Gastrocnemius medialis (tissue), 4 donors: ENCODE measurements at places on chromosomes 2 and 18. TPM values are rescaled to one million over a fixed set of nuclear protein-coding genes. Genes with fewer than 3 reads are reported as not detected.

GRCh38 chr18:12659904-12660605 lies 2.1 kb upstream of the SPIRE1 start:
- H3K4me1 ChIP-seq: peaks cover 11% of the 10 kb centered on the region
- H3K36me3 ChIP-seq: no peaks in the 10 kb centered on the region
- H3K4me3 ChIP-seq: no peak overlapping the region
- no peak overlapping the region for H3K27ac ChIP-seq

DNA sequence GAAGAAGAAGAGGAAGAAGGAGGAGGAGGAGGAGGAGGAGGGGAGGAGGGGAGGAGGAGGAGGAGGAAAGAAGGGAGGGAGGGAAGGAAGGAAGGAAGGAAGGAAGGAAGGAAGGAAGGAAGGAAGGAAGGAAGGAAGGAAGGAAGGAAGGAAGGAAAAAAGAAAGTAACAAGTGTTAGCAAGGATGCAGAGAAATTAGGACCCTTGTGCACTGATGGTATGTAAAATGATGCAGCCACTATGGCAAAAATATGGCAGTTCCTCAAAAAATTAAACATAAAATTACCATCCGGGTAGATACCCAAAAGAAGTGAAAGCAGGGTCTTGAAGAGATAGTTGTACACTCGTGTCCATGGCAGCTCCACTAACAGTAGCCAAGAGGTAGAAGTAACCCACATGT lies 67.4 kb downstream of the DYM start:
- H3K27me3 ChIP-seq: no peaks in the 10 kb centered on the region
- DNase-seq: no peak
- no peak overlapping the region for H3K27ac ChIP-seq
- H3K4me3 ChIP-seq: no peak overlapping the region
- H3K4me1 ChIP-seq: no peaks in the 10 kb centered on the region

- H3K4me3 ChIP-seq: no peak overlapping the region
- H3K27me3 ChIP-seq: no peaks in the 10 kb centered on the region
- H3K36me3 ChIP-seq: no peaks in the 10 kb centered on the region
- H3K27ac ChIP-seq: no peak overlapping the region
- DNase-seq: no peak
Measured at GRCh38 chr2:207683438-207683837, 28.0 kb upstream of the CCNYL1 start.

DNA sequence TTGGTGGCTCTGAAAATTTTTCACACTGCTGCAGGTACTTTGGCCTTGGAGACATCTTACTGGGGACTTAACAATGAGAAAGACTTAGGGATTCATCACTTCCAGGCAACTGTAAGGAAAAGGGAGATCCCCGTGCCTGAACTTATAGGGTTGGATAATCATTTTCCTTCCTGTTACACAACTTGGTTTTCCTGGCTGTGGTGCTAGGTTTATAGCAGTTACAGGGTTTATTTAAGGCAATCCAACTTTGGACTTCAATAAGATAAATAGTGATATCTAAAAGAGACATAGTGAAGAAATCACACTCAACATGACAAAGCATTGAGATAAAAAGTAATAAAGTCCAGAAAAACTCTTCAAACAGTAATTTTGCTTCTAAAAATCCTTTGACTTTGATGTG lies 70.2 kb upstream of the RAPH1 start:
- H3K27me3 ChIP-seq: no peaks in the 10 kb centered on the region
- no peaks in the 10 kb centered on the region for H3K36me3 ChIP-seq
- no peak overlapping the region for H3K27ac ChIP-seq

DNA sequence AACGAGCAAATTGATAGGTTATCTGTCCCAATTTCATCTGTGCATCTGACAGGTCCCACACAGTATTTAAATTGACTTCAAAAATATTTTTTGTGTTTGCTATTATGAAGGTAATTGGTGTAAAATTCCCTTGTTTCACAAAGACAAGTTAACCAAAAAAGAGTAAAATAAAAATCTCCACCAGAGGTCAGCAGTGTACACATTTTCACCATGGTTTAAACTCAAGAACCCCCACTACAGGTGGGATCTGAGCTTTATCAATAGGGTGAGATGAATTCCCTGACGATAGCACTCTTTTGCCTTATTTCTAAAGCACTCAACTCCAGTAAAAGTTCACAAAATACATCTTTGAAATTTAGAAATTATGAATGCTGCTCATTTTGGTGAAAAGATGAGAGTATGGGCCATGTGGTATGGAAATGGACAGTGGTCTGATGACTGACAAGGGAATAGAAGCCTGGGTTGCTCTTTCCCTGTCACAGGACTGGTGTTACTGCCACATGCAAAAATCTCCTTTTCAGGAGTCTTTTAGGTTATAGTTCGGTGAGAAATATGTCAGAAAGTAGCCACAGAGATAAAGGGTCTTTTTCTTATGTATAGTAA lies 68.0 kb downstream of the SERPINB8 start:
- H3K4me3 ChIP-seq: no peak overlapping the region
- no peaks in the 10 kb centered on the region for H3K36me3 ChIP-seq
- H3K27me3 ChIP-seq: no peaks in the 10 kb centered on the region
- H3K4me1 ChIP-seq: no peaks in the 10 kb centered on the region
- no peak overlapping the region for H3K27ac ChIP-seq

- no peaks in the 10 kb centered on the region for H3K4me1 ChIP-seq
- no peak for DNase-seq
Measured at GRCh38 chr2:215526341-215526740, 90.5 kb upstream of the FN1 start.

WNT10A gene
- total RNA-seq: not detected

AQP12A gene
- not detected for total RNA-seq
